Memory B cell (primary cell): ENCODE measurements at places on chromosomes 2 and 18.

GRCh38 chr2:110716959-110717645 is 15.3 kb upstream of the ACOXL start:
- DNase-seq, result no peak

DNA sequence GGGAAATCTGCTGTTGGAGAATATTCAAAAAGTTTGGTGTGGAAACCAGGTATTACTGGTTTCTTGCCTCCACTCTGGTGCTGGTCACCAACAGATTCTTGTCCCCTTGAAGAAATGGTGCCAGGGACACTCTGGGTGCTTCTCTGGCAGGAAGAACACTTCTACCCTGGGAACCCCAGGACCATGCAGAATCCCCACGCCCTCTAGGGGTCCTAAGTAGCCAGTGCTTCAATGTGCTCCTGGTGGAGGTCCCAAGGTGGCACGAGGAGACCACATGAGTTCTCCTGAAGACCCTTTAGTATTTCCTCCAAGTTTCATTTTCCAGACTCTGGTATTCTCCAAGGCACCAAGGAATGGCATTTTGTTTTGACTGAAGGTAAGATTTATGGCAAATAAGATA is 380.6 kb downstream of the TSN start:
- DNase-seq, result no peak

DNA sequence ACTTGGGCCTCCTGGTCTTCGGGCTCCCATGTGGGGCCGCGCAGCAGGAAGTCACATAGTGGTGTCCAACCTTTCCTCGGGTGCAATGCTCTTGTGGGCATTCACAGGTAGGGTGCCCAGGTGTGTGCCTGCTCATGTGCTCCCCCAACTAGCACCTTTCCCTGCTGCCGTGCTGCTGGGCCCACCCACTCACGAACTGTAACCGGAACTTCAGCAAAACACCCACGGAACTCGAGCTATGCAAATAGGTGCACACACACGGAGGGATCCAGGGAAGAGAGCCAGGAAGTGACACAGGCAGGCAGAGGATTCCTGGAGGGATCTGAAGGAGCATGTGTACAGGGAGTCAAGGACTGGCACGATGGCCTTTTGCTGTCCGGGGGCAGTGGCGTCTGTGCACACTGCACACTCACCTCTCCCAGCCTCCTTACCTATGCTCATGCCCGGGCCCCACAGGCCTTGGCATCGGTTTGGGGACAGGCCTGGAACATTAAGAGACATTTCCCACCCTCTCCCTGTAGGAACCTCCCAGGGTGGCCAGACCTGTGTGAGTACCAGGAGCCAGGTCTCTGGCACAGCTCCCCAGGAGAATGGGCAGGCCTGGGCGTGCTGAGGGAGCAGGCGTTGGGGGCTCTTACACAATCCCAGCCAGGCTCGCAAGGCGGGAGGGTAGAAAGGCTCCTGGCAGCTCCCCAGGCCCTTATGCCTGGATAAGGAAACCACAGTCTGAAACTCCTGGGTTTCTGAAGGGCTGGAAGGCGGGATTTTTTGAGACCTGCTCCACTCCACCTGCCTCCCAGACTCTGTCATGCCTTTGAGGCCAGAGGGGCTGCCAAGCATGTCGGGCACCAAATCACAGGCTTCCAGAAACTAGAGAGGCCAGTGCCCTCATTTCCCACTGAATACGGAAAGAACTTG is 6.6 kb upstream of the PTMA start:
- no peak for DNase-seq

GRCh38 chr2:45925636-45926366 is 274.3 kb downstream of the PRKCE start:
- DNase-seq, result no peak
